ENCODE measurements at places on chromosomes 5 and 9. TPM values are rescaled to one million over a fixed set of nuclear protein-coding genes. Genes with fewer than 3 reads are reported as not detected.

GRCh38 chr5:133917785-133918184, 50.6 kb downstream of the C5orf15 start:
- DNase-seq, result no peak
- H3K27ac ChIP-seq, result no peak overlapping the region
- H3K4me1 ChIP-seq, result peaks cover 7% of the 10 kb centered on the region
- H3K36me3 ChIP-seq, result no peaks in the 10 kb centered on the region
- H3K27me3 ChIP-seq, result no peaks in the 10 kb centered on the region
- no peak overlapping the region for H3K4me3 ChIP-seq

GRCh38 chr9:124008303-124008693, 3.3 kb upstream of the LHX2 start:
- H3K27me3 ChIP-seq, result peaks cover 78% of the 10 kb centered on the region
- DNase-seq, result no peak
- peak overlapping the region; percentile 4 for H3K27ac ChIP-seq
- peaks cover 15% of the 10 kb centered on the region for H3K4me1 ChIP-seq
- H3K4me3 ChIP-seq, result peak overlapping the region; percentile 12

DNA sequence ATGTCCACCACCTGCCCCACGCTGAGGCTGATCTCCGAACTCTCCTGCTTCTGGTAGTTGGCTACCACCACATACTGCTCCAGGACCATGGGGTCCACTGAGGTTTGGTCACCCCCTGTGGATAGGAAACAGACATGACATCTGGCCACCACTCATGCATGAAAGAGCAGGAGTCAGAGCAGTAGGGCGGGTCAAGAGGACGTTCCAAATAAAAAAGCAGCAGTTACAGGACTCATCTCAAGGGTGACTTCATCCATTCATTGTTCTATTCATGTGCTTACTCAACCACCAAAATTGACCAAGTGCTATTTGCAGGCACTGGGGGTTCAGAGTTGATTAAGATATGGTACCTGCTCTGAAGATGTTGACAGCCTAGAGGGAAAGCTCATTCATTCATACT, 79.2 kb upstream of the UBTD2 start:
- H3K4me3 ChIP-seq, result no peak overlapping the region
- H3K27me3 ChIP-seq, result peaks cover 2% of the 10 kb centered on the region
- peaks cover 26% of the 10 kb centered on the region for H3K4me1 ChIP-seq
- H3K36me3 ChIP-seq, result no peaks in the 10 kb centered on the region
- H3K27ac ChIP-seq, result no peak overlapping the region
- DNase-seq, result no peak

TRIO gene
- total RNA-seq, result 8.3 TPM

EQTN gene
- not detected for total RNA-seq

- no peak overlapping the region for H3K4me3 ChIP-seq
- DNase-seq, result no peak
- H3K27me3 ChIP-seq, result peaks cover 4% of the 10 kb centered on the region
- H3K4me1 ChIP-seq, result no peaks in the 10 kb centered on the region
- H3K36me3 ChIP-seq, result no peaks in the 10 kb centered on the region
- H3K27ac ChIP-seq, result no peak overlapping the region
Measured at GRCh38 chr5:42555797-42556196, 132.6 kb downstream of the GHR start.

GRCh38 chr5:55333811-55334210, 26.0 kb downstream of the MTREX start:
- H3K36me3 ChIP-seq, result peaks cover 54% of the 10 kb centered on the region
- no peak overlapping the region for H3K27ac ChIP-seq
- peaks cover 14% of the 10 kb centered on the region for H3K4me1 ChIP-seq
- no peaks in the 10 kb centered on the region for H3K27me3 ChIP-seq
- no peak for DNase-seq

GLE1 gene
- total RNA-seq, result 50.3 TPM
